ENCODE measurements at places on chromosomes 7 and 10.

DNA sequence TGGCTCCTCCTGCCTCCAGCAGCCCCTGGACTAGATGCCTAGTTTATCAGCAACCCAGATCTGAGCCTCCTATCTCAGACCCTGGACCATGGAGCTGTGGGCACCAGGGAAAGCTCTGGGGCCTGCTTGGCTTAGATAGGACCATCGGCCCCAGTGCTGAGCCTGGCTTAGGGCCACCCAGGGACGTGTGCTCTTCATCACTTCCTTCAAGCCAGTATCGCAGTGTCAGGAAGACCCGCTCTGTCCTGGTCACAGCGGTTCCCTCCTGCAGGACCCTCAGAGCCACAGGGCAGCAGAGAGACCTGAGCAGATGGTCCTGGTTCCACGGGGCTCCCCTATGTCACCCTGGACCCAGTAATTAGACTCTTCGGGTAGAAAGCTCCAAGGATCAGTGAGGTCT lies 105.7 kb upstream of the FAM20C start:
- no peak for DNase-seq

GRCh38 chr7:112495810-112496462 lies 15.1 kb downstream of the LSMEM1 start:
- no peak for DNase-seq

GRCh38 chr7:70456719-70457118 lies 675.2 kb upstream of the GALNT17 start:
- no peak for DNase-seq

- DNase-seq, result no peak
Observed at GRCh38 chr7:67489881-67490280, 493.2 kb downstream of the TYW1 start.

DNA sequence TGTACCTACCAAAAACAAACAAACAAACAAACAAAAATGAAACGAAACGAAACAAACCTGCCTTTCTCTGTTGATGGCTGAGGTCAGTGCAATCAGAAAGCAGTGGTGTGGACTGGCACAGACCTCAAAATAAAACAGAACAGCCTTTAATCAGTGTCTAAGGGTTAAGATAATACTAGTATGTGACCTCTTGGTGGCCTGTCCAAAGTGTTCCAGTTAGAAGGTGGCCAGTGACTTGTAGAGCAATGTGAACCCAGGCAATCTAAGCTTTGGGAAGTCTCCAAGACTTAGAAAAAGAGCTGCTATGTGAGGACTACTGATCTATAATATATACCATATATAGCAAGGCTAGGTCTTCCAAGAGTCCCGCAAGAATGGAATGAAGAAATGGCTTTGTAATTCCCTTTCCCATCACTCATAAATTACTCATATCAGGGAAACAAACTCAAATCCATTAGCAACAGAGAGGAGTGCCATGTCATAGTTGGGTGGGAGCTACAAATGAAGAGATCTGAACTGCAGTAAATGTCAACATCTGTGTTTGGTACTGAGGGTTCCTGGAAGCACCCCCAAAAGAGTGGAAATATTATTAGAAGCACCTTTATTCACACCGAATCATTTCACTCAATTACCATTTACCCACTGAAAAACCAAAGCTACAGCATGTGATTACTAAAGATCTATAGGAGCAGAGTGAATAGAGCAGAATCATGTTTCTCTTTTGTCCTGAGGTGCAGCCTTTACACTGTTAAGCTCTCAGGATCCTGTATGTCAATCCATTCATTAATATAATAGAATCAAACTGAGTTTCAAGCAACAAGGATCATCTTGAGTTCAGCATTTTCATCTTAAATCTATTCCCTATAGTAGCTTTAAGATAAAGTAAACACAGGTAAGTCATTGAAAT lies 28.0 kb downstream of the ABLIM1 start:
- DNase-seq, result no peak

DNA sequence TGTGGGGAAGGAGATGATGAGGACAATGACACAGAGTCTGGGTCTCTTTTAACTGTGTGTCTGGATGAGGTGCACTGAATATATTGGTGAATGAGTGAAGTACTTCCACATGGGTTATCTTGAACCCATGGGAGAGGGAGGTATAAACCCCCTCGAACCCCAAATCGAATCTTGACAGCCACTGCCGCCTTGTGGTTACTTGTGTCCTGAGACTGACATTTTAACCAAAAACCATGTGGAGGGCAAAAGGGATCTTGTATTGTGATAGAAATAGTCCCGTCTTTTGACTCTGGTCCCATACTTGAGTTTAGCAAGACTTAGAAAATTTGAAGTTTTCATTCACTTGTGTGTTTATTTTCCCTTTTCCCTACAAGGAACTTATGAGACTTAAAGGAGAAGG lies 283.3 kb downstream of the PHTF2 start:
- no peak for DNase-seq
